ENCODE measurements at places on chromosomes 3 and 15.

- no peak for DNase-seq
These were observed 140.7 kb upstream of the NR2E3 start for GRCh38 chr15:71669688-71670087.

DNA sequence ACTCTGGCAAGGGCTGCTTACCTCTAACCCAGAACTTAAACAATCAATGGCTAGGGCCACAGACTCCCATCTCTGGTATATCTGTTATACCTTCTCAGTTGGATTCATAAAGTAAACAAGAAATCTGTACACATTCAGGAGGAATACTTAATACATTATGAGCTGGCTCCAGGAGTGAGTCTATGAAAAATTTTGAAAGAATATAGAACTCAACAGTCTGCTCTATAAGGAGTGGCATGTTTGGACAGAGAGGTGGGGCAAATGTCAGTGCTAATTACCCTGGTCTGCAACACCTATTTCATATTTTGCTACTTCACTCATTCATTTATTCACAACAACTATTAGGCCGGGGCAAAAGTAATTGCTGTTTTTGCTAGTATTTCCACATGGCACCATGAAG, 245.1 kb downstream of the THRB start:
- DNase-seq, result no peak

DNA sequence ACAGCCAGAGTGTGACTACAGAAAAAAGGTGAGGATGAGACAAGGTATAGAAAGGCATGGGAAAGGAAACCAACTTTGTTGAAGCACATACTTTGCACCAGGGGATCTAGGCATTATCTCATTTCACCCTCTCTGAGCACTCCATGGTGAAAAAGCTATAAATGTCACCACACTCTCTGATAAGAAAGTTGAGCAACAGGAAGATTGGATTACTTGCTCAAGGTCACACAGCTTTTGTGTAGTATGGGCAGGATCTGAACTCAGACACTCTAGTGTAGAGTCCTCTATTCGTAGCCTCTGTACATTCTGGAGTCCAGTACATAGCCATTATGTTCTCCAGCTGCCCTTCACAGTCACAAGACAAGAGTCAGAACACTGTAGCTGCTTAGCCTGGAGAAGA, 163.4 kb upstream of the SEMA6D start:
- no peak for DNase-seq

GRCh38 chr15:81752546-81752942, 293.3 kb downstream of the MEX3B start:
- DNase-seq, result peak; percentile 53

- DNase-seq, result no peak
These were observed 277 bp downstream of the SIAH2 start for GRCh38 chr3:150762662-150763121.

DNA sequence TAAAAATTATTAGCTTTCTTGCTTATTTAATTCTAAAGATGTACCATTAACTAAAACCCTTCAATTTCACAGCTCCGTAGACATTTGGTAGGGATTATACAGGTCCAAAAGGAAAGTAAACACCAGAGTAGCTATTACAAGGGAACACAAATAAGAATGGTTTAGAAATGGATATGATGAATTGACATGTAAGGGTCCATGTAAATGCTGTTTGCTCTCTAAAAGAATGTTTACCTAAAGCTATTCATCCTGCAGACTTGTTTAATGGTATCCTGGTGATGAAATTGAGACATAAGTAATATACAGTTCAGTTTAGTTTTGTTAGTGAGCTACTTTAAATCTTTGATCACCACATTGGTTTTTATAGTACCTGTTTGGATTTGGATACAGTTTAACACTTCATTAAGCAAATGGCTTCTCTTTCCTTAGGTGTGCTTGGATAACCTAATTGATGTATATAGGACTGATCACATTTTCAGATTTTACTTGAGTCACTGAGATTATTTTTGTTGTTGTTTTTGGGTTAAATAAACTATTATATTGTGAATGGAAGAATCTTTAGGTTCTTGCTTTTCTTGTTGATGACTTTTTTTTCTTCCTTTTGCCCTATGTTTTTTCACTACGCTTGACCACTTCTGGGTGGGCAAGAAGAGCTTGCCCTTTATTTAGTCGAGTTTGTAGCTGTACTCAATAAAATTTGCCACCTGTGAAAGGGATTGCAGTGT, 115.4 kb downstream of the TCF12 start:
- no peak for DNase-seq

GRCh38 chr15:30859091-30859874, 44.4 kb upstream of the FAN1 start:
- no peak for DNase-seq

DNA sequence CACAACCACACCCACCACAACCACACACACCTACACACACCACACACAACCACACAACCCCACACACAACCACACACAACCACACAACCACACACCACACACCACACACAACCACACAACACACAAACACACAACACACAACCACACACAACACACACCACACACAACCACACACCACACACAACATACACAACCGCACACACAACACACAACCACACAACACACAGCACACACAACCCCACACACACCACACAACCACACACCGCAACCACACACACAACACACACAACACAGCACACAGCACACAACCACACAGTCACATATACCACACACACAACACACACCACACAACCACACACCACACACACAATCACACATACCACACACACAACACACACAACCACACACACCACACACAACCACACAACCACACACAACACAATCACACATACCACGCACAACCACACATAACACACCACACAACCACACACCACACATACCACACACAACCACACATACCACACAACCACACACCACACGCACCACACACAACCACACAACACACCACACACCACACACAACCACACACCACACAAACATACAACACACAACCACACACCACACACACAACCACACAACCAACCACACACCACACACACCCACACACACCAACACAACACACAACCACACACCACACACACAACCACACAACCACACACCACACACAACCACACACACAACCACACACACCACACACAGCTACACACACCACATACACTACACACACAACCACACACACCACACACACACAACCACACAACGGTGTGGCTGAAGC, 23.7 kb downstream of the CPN2 start:
- DNase-seq, result no peak

DNA sequence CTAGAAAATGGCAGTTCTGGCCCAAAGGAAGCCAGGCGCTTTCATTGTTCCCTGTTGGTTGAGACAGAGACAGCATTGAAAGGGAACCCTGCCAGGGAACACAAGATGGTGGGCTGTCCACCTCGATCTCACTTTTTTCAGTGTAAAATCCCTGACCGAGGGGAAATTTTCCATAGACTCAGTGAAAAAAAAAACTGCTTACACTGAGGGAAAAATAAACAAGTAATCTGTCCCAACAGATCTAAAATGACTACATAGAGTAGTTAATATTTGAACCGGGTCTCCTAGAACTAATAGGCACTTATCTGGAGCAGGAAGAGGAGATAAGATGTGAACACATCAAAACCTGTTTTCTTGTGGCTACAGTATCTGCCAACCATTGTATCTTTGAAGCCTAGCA, 763.4 kb upstream of the GOLIM4 start:
- no peak for DNase-seq

All from NCI-H187 treated with DMSO at 0.1 percent for 48 hours (cell line).